ENCODE measurements at places on chromosomes 6 and 20.

DNA sequence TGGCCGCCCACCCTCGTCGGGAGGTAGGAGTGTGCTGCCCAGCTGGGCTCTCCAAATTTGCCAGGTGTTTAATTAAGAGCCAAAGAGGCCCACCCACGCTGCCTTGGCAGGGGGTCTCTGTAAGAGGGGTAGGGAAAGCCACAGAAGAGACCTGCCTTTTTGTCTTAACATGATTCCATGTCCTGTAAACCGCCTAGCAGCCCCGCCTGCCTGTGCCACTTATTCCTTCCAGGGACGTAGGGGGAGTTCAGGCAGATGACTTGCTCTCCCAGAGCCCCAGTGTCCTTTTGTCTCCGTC, 2.1 kb downstream of the FAM210B start:
- DNase-seq: no peak

GRCh38 chr6:39441986-39442385, 119.5 kb upstream of the KCNK16 start:
- no peak for DNase-seq

DNA sequence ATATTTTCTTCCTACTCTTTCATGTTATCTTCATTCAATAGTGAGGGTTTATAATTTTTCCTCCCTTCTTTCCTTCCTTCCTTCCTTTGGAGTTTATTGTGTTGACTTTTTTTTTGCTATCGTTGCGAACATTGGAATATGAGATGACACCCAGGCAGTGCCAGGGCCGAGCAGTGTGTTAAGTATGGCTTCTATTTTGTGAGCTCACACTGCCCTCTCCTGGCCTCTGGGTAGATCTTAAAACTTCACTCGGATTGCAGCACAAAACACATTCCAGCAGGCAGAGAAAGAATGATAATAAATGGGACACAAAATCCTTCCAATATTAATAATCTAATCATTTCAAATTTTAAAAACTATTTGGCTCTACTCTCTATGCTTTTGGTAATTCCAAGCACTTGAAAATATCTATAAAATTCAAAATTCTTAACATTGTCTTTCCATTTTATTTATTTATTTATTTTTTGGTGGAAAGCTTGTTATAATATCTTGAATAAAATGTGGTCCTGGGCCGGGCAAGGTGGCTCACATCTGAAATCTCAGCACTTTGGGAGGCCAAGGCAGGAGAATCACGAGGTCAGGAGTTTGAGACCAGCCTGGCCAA, 147.4 kb upstream of the OLIG3 start:
- DNase-seq: peak; percentile 13

- no peak for DNase-seq
Measured at GRCh38 chr6:106890447-106890846, 84.1 kb downstream of the CD24 start.

- no peak for DNase-seq
Measured at GRCh38 chr6:44253307-44254101, 3.8 kb downstream of the SLC35B2 start.

DNA sequence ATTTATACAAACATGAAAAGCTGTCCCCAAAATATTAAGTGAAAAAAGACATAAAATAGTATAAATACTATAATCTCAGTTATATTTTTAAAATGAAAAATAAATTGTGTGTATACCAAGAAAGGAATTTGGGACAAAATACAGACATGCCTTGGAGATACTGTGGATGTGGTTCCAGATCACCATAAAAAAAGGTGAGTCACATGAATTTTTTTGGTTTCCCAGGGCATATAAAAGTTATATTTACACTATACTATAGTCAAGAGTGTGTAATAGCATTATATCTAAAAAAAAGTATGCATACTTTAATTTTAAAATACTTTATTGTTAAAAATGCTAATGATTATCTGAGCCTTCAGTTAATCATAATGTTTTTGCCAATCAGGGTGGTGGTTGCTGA, 17.4 kb upstream of the SDHAF4 start:
- no peak for DNase-seq

- no peak for DNase-seq
Measured at GRCh38 chr20:4066551-4066950, 51.2 kb upstream of the RNF24 start.

GRCh38 chr6:93420163-93420795, 920 bp upstream of the EPHA7 start:
- DNase-seq: no peak

GRCh38 chr6:83827050-83827449, 26.1 kb upstream of the RIPPLY2 start:
- DNase-seq: no peak

DNA sequence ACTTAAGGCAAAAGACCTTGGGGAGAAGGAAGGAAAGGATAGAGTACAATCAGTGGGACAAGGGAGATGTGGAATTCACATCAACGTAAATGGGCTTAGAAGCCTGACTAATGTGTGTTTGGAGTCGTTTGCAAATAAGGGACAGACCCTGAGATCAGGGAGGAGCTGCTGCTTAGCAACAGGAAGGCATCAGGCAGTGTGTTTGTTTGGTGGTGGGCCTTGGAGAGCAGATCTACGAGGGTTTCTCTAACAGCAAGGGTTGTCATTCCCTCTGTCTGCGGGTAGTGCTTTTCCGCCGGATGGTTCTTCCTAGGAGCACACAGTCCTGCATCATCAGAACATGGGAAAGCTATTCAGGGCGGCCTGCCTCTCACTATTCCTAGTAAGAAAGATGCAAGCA, 40.4 kb downstream of the C6orf118 start:
- DNase-seq: no peak

DNA sequence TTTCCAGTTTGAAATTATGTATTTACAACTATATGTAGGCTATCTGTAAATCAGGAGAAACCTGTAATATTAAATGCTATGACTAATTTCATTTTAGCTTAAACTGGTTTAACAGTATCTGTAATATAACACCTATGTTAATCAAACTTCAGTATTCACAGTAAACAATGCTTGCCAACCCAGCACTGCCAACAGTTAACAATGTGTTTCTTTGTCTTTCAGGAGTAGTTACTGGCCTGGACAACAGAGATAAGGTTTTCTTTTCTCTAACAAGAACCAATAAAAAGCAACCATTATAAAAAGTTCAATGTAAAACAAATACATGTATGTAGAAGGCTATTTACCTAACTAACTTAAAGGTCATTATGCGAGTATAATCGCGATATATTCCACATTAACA, 158.8 kb downstream of the CDK19 start:
- no peak for DNase-seq

DNA sequence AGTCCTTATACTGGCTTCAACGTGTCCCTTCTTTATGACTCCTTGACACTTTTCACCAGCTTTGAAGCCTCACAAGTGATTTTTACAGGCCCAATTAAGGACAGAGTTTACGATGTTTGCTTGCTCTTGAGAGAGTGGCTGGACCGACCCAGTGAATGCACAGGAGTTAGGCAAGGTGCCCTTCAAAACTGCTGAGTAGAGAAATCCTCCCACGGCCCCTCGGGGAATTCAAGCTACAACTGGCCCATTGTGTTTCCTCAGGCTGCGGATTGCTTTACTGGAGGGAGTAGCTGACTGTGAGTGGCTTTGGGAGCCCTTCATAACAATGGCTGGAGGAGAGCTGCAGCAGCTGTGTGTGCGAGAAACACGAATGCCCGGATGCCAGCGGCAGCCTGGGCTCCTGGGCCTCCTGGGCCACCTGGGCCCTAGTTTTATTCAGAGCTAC, 50.0 kb downstream of the SGK1 start:
- no peak for DNase-seq

DNA sequence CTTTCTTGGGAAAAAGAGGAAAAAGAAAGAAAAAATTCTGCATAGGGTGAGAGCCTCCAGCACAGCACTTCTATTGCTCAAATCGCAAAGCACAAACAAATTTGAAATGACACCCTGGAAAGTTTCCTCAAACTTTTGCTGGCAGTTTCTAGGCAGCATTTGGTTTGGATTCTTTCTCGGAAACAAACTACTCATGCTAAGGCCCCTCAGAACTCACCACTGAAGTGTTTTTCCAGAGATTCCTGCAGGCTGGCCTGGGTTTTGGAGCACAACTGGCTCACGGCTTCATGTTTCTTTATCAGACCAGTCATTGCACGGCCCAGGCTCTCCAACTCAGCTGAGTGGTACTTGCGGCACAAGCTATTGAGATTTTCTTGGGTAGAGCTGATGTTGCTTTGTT, 237.8 kb downstream of the SYNE1 start:
- DNase-seq: no peak

Data from stimulated activated CD8-positive, alpha-beta memory T cell treated with anti-CD3 and anti-CD28 coated beads, Interleukin-4, amount 100 ng/mL, for 1 hour (primary cell).